ENCODE measurements at places on chromosomes 1 and 21.

DNA sequence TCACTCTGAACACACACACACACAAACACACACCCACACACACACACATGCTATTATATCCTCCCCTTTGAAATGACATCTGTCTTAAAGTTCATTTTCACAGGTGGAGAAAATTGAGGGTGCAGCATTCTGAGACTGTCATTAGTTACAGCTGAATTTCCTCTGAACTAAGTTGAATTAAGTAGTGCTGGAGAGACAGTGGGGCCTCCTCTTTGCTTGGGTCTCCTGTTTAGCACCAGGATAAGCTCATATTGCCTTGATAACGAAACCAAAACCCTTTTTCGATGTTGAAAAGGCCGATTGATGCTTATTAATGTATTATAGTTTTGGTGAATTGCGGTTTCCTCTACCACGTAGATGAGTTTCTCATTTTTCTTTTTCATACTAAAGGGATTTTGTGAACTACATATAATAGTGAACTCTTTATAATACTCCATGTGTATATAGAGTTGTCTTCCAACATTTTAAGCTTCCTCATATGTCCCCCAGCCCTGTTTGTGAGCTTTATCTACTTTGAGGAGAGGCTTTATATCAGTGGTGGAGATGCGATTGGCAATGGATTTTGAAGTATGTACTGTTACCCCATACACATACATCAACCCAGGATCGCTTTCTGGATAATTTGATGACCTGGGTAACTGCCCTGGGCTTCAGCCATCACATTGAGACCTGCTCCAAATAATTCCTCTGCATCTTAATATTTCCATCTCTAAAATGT is 17.4 kb downstream of the DYNLT5 start:
- DNase-seq = no peak

- DNase-seq = no peak
Measured at GRCh38 chr1:18735224-18735997, 104.8 kb downstream of the PAX7 start.

GRCh38 chr1:42981255-42981805 is 22.7 kb upstream of the SLC2A1 start:
- no peak for DNase-seq

DNA sequence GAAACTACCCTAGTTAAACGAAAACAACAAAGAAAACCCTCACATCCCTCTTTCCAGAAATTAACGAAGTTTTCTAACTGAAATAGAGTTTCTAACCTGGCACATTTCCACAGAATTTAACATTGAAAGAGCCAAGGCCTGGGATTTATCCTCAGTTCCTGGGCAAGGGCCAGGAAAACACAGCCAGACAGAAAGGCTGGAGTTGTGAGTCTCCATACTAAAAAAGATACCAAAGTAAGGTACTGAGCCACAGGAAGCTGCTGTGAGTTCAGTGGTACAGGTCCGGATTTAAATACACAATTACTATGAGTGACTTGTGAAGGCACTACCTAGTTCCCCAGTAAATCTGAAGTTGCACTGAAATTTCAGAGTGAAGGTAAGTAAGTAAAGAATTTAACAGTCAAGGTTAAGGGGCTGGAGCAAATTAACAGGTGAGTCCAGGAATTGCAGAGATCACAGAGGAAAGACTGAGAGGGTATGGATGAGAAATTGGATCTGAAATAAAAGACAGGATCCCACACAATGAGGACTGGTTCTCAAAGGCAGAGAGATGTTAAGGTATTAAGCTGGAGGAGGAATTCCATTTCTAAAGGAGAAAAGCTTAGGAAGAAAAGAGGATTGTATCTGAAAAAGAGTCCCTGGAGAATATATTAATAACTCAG is 905 bp downstream of the LIX1L start:
- no peak for DNase-seq

DNA sequence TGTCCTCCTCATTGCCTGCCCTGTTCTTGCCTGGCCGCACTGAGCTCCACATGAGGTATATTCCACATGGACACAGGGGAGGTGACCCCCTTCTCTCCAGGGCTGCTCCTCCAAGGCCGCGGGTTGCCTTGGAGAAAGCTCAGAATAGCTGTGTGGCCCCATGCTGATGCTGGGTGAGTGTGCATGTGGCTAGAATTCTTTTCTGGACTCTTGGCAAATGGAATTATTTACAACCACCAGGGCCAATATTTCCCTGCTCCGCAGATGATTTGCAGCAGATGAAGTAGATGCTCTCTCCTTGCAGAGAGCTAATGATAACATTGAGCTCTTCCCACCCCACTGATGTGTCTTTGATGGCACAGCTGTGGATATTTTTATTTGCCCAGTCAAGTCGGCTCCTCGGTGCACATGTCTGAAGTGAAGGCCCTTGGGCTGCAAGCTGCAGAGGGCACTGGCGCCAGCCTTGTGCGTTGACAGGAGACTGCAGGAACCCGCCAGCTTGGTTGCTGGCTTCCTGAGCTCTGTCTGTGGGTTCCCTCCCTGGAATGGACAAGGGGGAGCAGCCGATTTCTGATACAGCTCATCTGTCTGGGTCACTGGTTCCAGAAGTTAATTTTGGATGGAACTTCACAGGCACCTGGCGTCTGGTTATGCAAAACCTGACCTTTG is 404.7 kb upstream of the VAMP3 start:
- DNase-seq = no peak

All from stimulated activated CD8-positive, alpha-beta memory T cell treated with anti-CD3 and anti-CD28 coated beads, Interleukin-15, amount 100 ng/mL, for 1 hour (primary cell).